ENCODE measurements at places on chromosomes 3 and 15.

GRCh38 chr3:185089343-185089742 is 63.5 kb downstream of the C3orf70 start:
- DNase-seq, result no peak

- no peak for DNase-seq
Measured at GRCh38 chr3:183774631-183775030, 50.7 kb downstream of the MAP6D1 start.

DNA sequence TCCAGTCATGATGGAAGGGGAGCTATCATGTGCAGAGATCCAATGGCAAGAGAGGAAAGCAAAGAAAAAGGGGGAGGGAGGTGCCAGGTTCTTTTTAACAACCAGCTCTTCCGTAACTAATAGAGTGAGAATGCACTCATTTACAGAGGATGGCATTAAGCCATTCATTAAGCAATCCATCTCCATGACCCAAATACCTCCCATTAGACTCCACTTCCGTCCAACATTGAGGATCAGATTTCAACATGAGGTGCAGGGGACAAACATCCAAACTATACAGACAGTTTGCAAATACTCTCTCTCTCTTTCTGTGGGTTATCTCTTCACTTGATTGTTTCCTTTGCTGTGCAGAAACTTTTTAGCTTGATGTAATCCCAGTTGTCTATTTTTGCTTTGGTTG is 21.2 kb downstream of the ZDHHC23 start:
- DNase-seq, result no peak

DNA sequence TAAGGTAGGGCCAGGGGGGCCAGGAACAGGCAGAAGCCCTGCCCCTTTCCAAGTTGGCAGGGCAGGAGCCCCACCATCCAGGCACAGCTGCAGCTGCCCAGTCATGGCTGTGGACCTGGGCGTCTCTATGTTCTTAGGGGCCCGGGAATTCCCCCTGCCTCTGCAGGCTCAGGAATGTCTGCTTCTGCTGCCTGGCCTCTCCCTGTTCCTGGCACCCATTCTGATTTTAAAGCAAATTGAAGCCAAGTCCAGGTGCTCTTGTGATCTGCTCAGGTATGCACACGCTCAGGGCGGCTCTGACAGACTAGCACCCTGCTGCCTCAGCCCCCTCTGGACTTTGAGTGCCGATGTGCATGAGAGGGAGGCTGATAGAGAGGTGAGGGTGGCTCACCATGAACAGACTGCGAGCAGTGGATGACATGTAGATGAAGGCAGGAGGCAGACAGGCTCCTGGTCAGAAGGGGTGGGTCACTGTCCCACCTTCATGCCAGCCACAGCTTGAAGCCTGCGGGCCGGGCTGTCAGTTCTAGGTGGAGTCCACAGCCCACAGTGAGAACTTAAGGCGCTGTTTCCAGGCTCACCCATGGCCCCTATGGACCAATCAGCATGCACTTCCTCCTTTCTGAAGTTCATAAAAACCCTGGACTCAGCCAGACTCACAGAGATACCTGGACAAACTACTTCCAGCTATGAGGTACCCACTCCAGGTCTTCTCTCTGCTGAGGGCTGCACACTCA is 747.8 kb upstream of the GBE1 start:
- DNase-seq, result no peak

DNA sequence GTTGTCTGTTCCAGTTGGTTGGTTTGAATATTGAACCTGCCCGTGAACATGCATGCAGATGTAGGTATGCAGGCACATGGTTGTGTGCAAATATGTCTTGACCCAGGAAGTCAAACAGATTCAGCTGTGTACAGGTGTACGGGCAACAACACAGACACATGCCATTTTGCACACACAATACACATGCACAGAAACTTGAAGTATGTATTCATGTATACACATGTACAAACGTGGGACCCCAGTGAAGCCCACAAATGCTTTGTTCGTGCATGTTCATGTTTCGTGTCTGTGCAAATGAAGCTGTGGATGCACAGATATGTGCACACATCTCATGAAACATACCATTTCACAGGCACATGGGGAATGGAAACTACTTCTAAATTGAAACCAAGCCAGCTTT is 30.7 kb downstream of the IDH3A start:
- DNase-seq, result no peak

GRCh38 chr3:156256256-156256655 is 135.9 kb downstream of the KCNAB1 start:
- DNase-seq, result no peak

GRCh38 chr3:106819440-106819839 is 557.8 kb upstream of the CCDC54 start:
- DNase-seq, result no peak

DNA sequence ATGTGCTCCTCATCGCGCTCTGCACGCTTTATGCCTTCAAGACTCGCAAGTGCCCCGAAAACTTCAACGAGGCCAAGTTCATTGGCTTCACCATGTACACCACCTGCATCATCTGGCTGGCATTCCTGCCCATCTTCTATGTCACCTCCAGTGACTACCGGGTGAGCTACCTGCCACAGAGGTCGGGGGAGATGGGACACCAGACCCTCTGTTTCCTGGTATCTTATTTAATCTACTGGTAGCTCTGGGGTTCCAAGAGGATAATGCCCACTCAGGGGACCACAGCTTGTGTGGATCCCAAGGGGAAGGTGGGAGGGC is 9.1 kb downstream of the GRM2 start:
- DNase-seq, result no peak

DNA sequence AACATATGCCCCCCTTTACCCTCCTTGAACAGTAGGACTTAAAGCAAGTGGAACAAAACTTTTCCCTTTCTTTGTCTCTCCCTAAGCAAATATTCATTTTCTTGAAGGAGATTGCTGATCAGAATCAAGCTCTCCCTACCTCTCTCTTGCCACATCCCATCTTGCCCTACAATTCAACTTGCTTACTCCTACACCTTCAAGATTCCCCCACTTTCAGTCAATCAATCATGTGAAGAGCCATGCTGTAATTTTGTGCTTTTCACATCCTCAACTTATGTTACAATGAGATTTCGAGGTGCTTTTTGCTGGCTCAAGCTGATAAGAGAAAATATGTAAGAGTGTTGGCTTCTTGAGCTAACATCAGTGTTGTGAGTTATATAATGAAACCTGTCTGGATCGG is 662.9 kb downstream of the NLGN1 start:
- DNase-seq, result no peak

DNA sequence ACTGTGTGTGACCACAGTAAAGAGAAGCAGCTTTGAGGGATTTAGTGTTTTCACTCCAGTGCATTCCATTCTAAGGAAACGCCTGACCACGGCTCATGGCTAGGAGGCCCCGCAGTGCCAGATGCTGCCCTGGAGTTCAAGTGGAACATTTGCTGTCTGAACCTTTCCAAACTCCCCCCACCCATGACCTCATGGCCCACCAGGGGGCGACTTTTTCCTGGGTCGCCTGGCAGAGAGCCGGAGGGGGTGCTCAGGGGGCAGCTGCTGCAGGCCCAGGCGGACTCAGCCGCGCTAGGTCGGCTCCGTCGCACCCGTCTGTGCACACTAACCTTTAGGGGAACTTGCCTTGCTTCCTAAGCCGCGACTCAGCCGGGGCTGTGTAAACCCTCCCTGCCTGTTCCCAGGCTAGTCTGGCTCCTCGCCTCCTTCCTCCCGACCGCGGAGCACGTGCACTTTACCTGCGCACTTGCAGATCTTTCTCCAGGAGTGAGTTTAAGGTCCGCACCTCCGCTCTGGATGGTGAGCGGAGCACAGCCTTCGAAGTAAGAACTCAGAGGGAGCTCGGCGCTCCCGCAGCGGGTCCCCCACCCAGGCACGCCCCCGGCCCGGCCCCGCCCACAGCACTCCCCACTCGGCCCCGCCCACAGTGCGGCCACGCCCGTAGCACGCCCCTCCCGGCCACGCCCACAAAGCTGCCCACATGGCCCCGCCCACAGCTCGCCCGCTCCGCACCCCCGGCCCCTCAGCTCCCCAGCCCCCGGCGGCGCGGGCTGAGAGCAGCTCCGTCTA is at the start of gene OCA2:
OCA2 (minus strand) TSS at position 550 of the 789 bp plus-strand sequence. CDS start 17,441 bp downstream, outside the sequence.
- DNase-seq, result no peak

- DNase-seq, result no peak
Measured at GRCh38 chr3:3927965-3928364, 128.7 kb downstream of the LRRN1 start.

DNA sequence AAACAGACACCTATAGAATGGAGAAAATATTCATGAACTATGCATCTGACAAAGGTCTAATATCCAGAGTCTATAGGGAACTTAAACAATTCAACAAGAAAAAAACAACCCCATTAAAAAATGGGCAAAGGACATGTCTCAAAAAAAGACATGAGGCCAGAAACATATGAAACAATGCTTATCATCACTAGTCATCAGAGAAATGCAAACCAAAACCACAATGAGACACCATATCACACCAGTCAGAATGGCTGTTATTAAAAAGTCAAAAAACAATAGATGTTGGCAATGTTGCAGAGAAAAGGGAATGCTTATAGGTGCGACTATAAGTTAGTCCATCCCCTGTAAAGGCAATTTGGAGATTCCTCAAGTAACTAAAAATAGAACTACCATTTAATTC is 11.4 kb upstream of the HDGFL3 start:
- no peak for DNase-seq

DNA sequence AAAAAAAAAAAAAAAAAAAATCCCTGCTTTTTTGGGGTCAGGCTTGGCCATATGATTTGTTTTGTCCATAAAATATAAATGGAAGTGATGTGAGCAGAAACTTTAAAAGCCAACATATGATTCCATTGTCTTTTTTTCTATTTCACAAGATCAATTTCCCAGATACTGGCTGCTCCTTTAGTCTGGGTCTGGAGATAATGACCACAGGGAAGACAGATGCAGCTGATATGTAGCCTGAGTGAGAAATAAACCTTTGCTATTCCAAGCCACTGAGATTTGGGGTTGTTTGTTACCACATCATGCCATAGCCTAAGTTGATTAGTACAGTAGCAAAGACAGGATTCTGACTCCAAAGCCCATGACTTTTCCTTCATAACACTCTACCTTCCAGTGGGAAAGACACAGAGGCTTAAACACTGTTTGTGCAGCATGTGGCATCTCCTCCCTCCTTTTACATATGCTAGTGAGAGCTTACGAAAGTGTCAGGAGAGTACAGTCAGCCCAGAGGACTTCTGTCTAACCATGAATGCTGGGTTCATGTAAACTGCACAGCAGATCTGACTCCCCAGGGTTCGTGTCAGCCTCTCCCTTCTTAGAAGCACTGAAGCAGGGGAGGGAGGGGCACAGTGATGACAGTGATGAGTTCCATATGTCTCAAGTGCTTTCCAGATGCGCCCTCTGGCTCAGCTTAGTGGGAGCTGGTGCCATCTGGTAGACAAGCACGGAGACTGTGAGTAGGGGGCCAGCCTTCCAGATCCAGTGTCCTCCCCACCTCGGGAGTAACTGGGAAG is 36.7 kb upstream of the SLC7A14 start:
- no peak for DNase-seq

- DNase-seq, result peak; percentile 25
Measured at GRCh38 chr15:40344631-40345120, 3.9 kb upstream of the CCDC9B start.

DNA sequence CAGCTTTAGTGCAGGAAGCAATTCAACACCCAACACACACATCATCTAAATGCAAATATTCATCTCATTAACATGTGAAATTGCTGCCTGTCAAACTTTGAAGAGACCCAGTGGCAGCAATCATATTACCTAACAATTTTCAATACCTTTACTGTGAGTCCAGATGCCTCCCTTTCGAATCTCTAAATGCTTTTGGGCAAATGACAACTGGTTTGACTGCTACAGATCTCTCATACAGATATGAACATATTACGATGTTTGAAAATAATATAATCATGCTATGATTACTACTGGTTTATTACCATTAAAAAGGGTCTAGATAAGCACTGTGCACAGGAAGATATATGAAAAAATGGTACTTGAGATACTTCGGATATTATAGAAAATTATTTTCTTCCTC is 137.9 kb downstream of the ADAMTS9 start:
- DNase-seq, result no peak

- no peak for DNase-seq
Measured at GRCh38 chr3:99928771-99929744, 111.4 kb downstream of the CMSS1 start.

DNA sequence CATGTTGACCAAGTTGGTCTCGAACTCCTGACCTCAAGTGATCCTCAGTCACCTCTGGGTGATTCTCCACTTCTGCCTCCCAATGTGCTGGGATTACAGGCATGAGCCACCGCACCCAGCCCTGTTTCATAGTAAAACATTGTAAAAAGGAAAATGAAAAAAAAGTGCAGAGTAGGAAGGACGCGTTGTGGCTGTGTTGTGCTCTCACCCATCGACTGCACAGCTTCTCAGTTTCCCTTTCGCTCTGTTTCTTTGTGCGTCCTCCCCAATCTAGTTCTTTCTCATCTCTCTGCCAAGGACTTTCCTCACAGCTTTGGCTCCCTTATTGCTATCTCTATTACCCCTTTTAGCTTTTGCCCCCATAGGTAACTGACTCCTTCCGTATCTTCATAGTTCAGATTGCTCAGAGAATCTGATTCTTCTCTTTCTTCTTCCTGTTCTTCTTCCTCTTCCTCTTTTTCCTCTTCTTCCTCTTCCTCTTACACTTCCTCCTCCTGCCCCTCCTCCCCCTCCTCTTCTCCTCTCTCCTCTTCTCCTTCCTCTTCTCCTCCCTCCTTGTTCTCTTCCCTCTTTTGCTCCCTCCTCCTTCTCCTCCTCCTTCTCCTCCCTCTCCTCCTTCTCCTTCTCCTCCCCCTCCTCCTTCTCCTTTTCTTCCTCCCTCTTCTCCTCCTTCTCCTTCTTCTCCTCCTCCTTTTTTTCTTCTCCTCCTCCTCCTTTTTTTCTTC is 81.1 kb upstream of the VGLL4 start:
- DNase-seq, result no peak

GRCh38 chr3:52535411-52536111 is 844 bp upstream of the UQCC5 start:
- DNase-seq, result no peak

GRCh38 chr3:23494967-23495366 is 291.8 kb downstream of the UBE2E2 start:
- DNase-seq, result no peak

DNA sequence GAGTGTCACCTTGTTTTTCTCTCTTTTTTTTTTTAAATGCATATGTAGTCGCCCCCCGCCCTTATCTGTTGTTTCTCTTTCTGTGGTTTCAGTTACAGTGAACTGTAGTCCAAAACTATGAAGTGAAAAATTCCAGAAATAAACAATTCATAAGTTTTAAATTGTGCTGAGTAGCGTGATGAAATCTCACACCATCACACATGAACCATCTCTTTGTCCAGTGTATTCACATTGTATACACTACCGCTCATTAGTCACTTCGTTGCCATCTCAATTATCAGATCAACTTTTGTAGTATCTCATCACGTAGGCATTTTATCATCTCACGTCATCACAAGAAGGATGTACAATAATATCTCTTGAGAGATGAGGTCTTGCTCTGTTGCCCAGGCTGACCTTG is 62.5 kb upstream of the MLF1 start:
- DNase-seq, result no peak

DNA sequence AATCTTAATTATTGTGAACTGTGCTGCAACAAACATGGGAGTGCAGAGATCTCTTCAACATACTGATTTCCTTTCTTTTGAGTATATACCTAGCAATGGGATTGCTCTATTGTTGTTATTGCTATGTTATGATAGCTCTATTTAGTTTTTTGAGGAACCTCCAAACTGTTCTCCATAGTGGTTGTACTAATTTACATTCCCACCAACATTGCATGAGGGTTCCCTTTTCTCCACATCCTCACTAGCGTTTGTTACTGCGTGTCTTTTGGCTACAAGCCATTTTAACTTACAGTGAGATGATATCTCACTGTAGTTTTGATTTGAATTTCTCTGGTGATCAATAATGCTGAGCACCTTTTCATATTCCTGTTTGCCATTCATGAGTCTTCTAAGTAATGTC is 45.5 kb upstream of the TNFSF10 start:
- no peak for DNase-seq

- DNase-seq, result no peak
Measured at GRCh38 chr3:58207954-58208353, 2.8 kb downstream of the DNASE1L3 start.

Data from RCC 7860 (cell line).